Neural progenitor cell (in vitro differentiated cells): ENCODE measurements at places on chromosomes 3 and 15.

- no peak for DNase-seq
Measured at GRCh38 chr15:39125226-39125625, 455.7 kb upstream of the THBS1 start.

GRCh38 chr3:57006949-57007419 is 53.5 kb upstream of the SPATA12 start:
- DNase-seq: no peak

- DNase-seq: no peak
Measured at GRCh38 chr3:76694063-76694462, 345.8 kb upstream of the ROBO2 start.

- DNase-seq: no peak
Measured at GRCh38 chr3:19074257-19074900, 73.9 kb upstream of the KCNH8 start.

GRCh38 chr15:27787931-27788330 is 311.2 kb downstream of the OCA2 start:
- DNase-seq: no peak

- peak; percentile 70 for DNase-seq
Measured at GRCh38 chr15:75578173-75578947, 755 bp downstream of the PTPN9 start.

- DNase-seq: no peak
Measured at GRCh38 chr3:74033381-74033780, 408.6 kb upstream of the PDZRN3 start.

DNA sequence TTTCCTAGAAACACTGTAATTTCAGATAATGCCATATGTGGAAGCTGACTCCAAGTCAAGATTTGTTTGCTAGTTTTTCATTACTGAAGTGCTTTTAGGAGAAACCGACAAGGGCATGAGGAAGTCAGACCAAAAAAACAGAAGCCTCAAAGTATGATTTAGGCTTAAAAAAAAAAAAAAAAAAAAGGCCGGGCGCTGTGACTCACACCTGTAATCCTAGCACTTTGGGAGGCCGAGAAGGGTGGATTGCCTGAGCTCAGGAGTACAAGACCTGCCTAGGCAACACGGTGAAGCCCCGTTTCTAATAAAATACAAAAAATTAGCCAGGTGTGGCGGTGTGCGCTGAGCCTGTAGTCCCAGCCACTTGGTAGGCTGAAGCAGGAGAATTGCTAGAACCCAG is 11.6 kb downstream of the RPL15 start:
- no peak for DNase-seq

GRCh38 chr15:40595219-40595618 is 1.2 kb downstream of the KNL1 start:
- DNase-seq: no peak

GRCh38 chr3:23743141-23743784 is 62.5 kb upstream of the UBE2E1 start:
- DNase-seq: peak; percentile 51

- DNase-seq: no peak
Measured at GRCh38 chr3:72624656-72625055, 223.6 kb downstream of the SHQ1 start.

- no peak for DNase-seq
Measured at GRCh38 chr3:168025076-168025475, 70.6 kb downstream of the GOLIM4 start.

- no peak for DNase-seq
Measured at GRCh38 chr3:33868309-33868708, 69.9 kb downstream of the PDCD6IP start.

DNA sequence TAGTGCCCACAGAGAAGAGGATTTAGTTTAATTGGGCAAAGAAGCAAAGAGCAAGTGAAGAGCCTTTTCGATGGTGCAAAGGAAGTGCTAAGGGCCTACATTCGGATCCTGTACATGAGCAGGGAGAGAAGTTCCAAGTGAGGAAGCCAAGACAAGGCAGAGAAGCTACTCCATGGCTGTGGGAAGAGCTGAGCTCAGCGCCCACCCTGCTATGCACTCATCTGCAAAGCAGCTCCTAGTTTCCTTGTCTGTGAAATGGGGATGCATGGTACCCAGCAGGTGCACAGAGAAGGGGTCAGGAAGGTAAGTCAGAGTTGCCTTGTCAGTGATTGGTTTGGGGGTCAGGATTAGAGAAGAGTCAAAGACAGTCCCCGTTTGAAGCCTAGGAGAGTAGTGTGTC is 126.5 kb downstream of the PDE8A start:
- no peak for DNase-seq

DNA sequence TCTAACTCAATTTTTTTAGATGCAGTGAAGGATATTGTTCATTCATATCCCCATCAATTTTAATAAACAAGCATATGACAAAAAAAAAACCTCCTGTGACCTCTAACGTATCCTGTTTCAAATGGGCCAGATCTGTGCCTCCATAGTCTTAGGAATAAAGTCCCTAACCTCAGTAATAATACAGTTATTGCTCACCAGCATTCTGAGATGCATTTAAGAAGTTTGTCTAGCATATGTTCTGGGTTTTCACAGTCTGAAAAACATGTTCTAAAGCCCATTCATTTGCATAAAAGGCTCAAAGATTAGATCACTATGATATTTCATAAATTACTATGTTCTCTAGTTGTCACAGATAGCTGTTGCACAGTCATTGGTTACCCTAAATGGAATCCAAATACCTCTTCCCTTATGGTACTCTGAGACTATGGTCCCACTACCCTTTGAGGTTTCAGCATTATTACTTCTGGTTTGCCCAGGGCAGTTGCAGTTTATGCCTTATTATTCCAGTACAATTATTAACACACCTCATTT is 190.1 kb downstream of the ZIC4 start:
- no peak for DNase-seq

- no peak for DNase-seq
Measured at GRCh38 chr3:192847941-192848340, 69.7 kb downstream of the MB21D2 start.

- DNase-seq: peak; percentile 4
Measured at GRCh38 chr3:56157693-56158362, 310.4 kb downstream of the ERC2 start.

- DNase-seq: no peak
Measured at GRCh38 chr3:141708367-141708766, 29.7 kb upstream of the RNF7 start.

- DNase-seq: no peak
Measured at GRCh38 chr3:64551697-64552096, 136.1 kb downstream of the ADAMTS9 start.

DNA sequence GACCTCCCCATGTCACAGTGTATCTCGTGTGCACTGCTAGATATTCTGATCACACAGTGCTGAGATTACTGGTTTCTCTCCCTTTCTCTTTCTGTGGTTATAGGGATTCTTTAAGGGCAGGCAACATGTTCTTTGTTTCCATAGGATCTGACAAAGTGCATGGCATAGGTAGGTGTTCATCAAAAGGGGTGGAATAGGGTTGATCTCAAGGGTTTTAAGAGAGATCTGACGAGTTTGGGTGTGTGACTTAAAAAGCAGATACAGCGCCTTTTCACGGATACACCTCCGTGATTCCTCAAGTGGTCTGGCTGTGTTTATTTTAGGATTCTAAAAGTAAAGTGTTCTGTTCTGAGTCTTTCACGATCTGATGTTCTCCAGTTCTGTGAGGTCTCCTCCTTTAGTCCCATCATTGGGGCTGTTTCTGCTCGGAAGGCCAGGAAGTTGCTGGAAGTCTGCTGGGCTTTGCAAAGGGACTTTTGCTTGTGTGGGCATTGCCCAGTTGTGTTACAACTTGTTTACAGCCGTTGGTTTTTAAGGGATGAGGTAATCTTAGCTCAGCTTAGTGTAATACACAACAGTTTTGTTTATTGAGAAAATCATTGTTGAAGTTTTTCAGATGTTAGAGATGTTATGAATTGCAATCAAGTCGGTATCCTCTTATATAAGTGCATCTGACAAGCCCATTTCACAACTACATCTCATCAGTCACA is 34.8 kb downstream of the IGF1R start:
- no peak for DNase-seq

GRCh38 chr3:156474560-156475389 is 80.1 kb downstream of the SSR3 start:
- peak; percentile 65 for DNase-seq

DNA sequence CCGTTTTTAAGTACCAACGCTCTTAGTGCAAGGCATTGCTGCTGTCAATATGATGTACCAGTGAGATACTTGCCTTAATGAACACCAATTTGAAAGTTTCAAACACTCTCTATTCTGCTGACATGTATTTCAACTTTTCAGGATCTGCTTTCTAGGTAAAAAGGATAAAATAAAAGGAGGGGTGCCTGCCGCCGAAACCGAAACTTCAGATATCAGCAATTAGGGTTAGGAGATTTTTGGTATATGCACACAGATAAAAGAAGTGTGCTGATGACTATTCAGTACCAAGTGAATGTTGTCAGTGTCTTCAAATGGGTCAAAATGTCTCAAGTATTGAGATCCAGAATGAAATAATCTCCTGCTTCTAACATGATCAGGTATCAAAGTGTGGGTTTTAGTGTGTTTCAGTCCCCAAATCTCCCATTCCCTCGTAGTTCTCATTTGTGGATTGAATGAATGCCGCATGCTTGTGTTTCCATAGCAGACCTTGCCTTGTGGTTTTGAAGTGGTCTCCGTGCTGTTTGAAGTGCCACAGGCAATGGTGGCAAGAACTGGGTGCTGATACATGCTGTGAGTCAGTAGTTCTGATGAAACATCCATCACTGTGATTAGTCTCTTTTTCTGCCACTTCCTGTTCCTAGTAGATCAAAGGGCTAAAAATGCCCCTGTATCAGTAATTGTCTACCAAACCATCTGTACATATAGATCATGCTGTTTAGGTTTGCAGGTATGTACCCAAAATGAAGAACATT is 22.5 kb downstream of the CHST14 start:
- DNase-seq: no peak

DNA sequence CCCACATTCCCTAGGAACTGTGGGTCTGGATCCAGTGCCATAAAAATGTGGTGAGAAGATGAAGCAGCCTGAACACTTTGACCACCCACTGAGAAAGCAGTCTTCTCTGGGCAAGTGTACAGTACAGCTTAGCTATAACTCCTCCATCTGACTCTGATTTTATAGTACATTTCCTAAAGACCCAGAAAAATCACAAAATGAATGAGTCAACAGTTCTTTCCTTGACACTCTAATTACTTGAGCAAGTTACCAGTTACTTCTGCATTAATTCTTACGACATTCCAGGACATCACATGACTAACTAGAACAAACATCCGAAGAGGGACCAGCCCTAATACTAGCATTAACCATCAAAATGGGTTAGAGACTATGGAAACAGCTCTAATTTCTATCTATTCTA is 148.1 kb upstream of the PEX5L start:
- no peak for DNase-seq

GRCh38 chr3:128488991-128489673 is 3.9 kb downstream of the GATA2 start:
- DNase-seq: peak; percentile 61

DNA sequence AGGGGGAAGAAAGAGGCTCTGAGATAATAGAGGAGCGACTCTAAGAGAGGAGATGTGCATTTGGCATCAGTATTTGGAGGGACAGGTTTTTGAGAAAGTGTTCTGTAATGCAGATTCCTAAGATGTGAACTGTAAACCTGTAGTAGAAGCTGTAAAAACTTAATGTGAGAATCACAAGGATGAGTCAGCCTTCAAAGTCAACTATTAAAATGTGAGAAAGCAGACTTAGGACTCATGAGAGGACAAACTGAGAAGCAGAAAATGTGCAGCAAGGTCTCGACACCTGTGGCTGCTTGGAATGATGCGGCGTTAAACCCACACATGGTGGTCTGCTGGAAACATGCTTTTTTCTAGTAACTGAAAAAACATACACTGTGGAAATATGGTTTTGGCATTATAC is 36.0 kb downstream of the USP13 start:
- DNase-seq: no peak

DNA sequence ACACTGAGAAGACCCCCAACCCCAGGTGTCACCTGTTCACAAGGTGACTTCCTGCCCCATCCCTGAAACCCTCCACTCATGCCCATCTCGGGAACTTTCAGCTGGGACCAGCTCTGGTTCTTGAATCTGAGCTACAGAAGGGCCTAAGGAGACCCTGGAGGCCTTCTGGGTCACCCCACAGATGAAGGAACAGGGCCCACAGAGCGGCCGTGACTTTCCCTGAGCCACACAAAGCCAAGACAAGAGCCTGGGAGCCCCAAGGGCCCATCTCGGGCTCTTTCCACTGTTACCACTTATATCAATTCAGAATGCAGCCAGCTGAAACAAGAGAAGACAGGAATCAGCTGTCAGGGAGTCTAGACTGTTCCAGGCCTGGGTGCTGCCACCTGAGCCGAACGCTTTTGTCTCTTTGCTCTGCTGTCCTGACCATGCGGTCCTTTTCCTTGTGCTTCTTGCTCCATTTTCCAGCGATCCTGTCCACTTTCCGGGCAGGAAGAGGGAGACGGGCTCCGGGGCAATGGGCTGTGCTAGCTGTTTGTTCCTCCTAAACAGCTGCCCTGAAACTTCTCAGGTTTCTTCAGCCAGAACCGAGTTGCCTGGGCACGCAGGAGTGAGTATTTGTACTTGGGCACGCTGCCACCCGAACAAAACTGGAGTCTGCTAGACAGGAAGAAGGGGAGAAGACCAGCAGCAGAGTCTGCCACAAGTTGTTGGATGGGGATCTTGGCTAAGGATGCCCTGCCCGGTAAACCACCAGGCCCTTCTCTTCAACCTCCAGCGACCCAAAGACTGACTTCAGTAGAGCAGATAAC is 28.0 kb upstream of the PIGZ start:
- no peak for DNase-seq

DNA sequence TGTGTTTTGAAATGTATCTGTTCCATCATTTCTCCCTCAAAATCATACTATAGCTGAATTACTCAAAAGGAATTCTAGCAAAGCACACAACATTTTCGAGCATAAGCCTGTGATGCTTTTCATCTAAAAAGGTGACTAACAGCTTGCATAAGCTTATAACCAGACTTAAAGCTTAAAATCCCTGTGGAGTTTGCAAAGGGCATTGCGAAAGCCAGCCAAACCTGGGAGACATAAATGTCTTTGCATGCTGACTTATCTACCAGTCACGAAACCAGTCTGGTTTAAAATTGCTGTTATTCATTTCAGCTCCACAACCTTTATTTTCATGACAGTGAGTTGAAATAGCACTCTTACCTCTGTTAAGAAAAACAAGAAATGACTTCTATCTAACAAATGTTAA is 35.6 kb upstream of the LIPC start:
- no peak for DNase-seq

- DNase-seq: peak; percentile 57
Measured at GRCh38 chr3:101940521-101941317, 91.4 kb downstream of the NFKBIZ start.

- no peak for DNase-seq
Measured at GRCh38 chr3:27737091-27737490, 15.0 kb upstream of the EOMES start.

DNA sequence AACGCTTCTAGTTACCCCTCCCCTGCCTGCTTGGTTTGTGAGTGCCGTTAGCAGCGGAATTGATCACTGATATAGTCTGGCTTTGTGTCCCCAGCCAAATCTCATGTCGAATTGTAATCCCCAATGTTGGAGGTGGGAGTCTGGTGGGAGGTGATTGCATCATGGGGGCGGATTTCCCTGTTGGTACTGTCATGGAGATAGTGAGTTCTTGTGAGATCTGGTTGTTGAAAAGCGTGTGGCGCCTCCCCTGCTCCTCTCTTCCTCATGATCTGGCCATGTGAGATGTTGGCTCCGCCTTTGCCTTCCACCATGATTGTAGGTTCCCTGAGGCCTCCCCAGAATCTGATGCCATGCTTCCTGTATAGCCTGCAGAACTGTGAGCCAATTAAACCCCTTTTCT is 47.3 kb upstream of the PGPEP1L start:
- DNase-seq: no peak

- no peak for DNase-seq
Measured at GRCh38 chr3:176697284-176697889, 499.9 kb downstream of the TBL1XR1 start.
